ENCODE measurements at places on chromosomes 12 and 14.

- no peak for DNase-seq
Observed at GRCh38 chr12:93990832-93991803, 157.3 kb upstream of the PLXNC1 start.

DNA sequence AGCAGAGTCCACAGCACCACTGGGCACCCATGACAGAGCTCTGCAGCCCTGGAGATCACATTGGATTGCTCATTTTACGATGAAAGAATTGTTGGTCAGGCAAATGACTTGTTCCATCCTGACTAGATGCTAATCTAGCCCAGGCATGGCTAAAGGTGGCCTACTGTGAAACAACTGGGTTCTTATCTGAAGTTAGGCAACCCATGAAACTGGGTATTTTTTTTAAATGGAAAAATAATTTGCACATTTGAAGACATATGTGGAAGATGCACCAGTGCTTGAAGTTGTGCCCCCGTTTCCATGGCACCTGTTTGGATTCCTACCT, 8.3 kb downstream of the PYGL start:
- DNase-seq = peak; percentile 46

GRCh38 chr12:15546102-15546701, 223.9 kb downstream of the PTPRO start:
- DNase-seq = peak; percentile 36

GRCh38 chr12:21888276-21888863, 52.9 kb downstream of the ABCC9 start:
- no peak for DNase-seq

GRCh38 chr14:20631023-20631879, 10.2 kb downstream of the OR6S1 start:
- DNase-seq = peak; percentile 70

GRCh38 chr14:104721505-104722431, 2.3 kb upstream of the ADSS1 start:
- DNase-seq = no peak

DNA sequence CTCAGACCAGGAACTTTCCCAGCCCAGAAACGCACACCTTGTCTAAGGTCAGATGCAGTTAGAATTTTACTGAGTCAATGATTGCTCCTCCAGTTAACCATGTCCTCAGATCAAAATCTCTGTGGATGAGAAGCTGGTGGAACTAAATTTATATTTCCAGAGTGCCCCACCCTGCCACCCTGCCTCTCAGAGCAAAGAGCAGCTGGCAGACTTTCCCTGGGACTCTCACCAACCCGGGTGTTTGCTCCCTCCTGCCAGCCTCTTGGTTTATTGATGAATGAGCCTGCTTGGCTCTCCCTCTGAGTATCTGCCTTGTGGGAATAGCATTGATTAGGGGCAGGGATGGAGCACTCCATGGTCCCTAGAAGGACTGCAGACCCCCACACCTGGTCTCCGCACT, 5.9 kb upstream of the KRT1 start:
- DNase-seq = no peak

DNA sequence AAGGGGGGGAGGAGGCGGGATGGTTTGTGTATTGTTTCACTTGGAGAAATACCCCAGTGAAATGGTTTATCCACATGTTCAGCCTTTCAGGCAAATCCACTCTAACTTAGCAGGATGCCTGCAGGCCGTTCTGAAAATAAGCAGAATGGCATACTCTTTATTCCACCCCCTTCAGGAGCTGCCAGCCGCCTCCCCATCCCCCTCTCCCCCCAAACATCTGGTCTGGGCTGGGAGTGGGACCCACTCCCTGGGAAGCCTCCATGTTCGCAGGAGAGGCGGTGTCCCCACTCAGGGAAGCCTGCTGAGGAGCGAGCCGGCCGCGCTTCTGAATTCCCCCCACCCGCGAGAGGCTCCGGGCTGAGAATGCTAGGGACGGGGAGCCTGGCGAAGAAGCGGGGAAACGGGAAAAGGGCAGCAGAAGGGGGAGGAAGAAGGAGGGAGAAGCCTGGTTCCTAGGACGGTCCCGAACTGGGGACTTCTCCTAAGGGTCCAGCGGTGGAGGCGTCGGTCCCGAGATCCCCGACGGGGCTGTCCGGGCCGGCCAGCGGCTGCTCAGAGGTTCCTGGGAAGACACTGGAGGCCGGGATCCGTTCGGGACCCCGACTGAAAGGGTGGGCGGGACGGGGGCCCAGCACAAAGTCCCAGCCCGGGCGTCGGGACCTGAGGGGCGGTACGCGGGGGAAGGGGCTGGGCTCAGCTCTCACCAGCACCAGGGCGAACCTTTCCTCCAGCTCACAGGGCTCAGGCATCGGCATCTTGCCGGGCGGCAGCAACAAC, 666 bp downstream of the FMNL3 start:
- peak; percentile 27 for DNase-seq

GRCh38 chr12:42483521-42483790, 106.1 kb downstream of the PRICKLE1 start:
- DNase-seq = no peak

- no peak for DNase-seq
Observed at GRCh38 chr14:70707138-70708038, 65.7 kb downstream of the TTC9 start.

DNA sequence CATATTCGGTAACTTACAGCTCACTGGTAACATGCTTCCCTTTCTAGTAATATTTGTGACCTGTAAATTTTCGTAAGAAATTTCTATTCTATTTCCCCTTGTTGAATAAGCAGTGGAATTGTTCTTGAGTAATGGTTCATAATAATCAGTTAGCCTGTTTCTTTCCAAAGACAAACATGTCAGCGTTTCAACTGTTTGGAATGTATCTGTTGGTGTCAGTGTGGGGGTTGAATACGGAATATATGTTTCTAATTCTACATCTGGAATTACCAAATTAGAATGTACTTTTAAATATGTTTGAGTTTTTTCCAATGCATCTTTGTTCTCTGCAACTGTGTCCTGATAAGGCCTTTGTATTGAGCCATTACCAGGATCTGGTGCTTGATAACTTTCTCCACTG, 2.0 kb downstream of the BBS10 start:
- DNase-seq = no peak

- DNase-seq = peak; percentile 75
Observed at GRCh38 chr12:110501399-110501751, 536 bp downstream of the VPS29 start.

DNA sequence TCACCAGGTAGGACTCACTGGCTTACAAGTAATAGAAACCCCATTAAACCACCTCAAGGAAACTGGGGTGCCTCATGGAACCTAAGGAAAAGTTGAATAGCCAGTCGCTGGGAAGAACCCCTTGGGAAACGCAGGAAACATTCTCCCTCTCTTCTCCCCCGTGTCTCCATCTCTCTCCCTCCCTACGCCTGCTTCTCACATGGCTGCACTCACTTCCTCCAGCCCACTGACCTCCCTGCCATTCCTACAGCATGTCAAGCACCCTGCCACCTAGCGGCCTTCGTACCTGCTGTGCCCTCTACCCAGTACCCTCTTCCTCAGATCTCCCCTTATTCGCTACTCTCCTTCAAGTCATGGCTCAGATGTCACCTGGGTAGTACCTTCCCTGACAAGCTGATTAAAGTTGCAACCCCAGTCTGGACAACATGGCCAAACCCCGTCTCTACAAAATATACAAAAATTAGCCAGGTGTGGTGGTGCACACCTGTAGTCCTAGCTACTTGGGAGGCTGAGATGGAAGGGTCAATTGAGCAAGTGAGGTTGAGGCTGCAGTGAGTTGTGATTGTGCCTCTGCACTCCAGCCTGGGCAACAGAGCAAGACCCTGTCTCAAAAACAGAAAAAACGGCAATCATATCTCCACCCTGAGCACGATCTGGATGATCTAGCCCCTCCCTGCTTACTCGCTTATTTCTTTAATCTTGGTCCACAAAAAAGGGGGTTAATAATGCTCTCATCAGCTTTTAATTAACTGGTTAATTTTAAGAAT, 6.4 kb upstream of the DTX1 start:
- peak; percentile 48 for DNase-seq

DNA sequence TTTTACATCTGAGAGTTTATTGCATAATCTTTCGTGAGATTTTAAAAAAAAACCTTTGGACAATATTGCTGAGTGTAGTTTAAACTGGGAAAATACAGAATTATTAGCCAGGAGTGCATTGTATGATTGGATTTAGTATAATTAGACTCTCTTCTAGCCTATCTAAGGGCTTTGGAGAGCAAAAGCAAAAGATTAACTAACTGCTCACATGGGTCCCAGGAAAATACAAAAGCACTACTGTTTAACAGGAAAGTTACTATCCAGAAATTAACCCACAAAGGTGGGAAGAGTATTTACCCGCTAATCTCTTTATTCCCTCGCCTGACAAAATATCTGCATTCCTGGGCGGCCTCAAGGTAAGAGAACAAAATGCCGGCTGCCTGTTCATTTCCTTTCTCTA, 309.5 kb downstream of the ATXN7L3B start:
- no peak for DNase-seq

GRCh38 chr12:8871068-8871467, 43.2 kb upstream of the PHC1 start:
- DNase-seq = no peak

DNA sequence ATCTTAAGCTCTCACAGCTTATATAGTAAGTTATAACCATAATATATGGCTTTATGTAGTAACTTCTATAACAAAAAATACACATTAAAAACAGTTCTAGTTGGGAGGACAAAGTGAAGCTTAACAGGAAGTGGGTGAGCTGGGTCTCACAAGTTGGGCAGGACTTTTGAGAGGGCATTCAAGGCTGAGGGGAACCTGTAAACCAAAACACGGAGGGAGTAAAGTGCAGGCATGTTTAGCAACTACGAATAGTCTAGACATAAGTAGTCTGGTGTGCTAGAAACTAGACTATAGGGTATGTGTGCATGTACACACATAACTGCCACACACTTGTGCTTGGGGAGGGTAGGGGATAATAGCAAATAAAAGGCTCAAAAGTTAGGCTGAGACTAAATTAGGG, 14.2 kb upstream of the NEK9 start:
- DNase-seq = no peak
